ENCODE measurements at places on chromosomes 5 and 9.
A peak's percentile ranks its signal among the peaks of the same experiment; 100 is the strongest.

DNA sequence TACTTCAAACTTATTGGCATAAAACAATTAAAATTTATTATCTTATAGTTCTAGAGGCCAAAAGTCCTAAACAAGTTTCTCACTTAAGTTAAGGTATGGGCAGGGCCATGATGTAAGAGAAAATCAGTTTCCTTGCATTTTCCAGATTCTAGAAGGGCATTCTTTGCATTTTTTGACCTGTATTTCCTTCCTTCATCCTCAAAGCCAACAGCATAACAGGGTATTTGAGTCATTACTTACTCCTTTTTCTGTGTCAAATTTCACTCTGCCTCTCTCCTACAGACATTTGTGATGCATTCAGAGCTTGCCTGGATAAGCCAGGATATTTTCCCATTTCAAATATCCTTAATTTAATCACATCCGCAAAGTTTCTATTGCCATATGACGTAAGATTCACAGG is 1499.0 kb downstream of the EFNA5 start:
- DNase-seq, result no peak

GRCh38 chr9:21294364-21294774 is 10.7 kb downstream of the IFNA5 start:
- no peak for DNase-seq

DNA sequence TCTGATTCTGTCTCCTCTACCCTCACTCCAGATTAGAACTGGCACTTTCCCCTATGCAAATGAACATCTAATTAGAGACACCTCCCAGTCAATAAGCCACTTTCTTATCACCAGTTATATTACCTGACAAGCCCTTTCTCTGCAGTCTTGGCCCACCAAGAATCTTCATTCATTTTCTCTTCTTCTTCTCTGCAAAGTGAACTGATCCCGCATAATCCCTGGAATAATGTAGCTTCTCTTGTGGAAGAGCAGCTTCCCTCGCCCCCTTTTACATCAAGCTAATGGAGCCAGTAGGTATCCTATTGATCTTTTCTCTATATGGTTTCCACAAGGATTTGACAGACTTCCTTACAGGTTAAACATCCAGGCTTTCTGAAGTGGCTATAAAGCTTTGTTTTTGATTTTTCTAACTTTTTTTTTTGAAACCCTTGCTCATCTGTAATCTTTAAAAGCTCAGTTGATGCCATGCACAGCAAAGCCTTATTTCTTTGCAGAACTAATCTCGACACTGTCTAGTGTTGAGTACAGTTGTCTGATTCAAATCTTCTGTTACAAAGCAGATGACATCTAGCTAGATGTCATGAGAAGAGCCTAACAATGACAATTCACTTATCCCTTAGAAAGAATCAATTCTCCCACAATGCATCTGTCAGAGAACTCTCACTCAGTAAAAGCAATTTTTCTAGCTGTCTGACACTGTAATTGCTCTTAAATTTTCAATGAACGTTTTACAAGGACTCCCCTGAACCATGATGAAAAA is 281.4 kb downstream of the ISL1 start:
- no peak for DNase-seq

GRCh38 chr9:137115394-137116026 is 977 bp upstream of the DPP7 start:
- DNase-seq, result no peak

- peak; percentile 42 for DNase-seq
Observed at GRCh38 chr5:67166460-67167285, 29.9 kb downstream of the CD180 start.

DNA sequence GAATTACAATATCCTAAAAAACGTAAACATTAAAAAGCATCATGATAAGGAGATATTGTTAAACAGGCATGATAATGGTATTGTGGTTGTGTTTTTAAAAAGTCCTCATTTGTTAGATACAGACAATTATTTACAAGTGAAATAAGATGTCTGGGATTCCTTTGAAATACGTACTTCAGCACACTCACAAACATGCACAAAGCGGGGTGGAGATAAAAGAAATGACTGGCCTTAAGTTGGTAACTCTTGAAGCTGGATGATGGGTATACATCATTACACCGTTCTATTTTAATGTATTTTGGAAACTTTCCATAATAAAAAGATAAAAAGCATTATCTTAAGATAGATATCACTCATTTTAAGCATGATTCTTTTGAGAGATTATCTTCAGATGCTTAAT is 1.0 kb downstream of the FAM200C start:
- DNase-seq, result no peak

DNA sequence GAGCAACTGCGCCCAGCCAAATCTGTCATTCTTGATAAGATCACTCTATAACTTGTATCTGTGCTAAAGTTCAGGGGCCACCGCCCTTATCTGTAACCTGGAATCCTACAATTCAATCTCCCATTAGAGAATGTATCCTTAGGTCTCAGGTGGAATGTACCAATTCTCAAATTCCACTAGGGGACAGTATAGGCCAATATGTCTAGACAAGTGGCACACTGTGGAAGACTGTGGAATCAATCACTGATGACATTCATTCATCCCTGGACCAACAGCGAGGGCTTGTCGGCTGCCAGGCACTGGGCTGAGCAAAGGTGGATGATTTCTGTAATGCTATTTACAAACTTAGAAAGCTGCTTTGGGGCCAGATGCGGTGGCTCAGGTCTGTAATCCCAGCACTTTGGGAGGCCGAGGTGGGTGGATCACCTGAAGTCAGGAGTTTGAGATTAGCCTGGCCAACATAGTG is 28.7 kb upstream of the MEGF9 start:
- DNase-seq, result no peak

- DNase-seq, result no peak
Observed at GRCh38 chr5:111201705-111202104, 22.5 kb upstream of the CAMK4 start.

- no peak for DNase-seq
Observed at GRCh38 chr9:128081056-128081455, 13.0 kb downstream of the SLC25A25 start.

DNA sequence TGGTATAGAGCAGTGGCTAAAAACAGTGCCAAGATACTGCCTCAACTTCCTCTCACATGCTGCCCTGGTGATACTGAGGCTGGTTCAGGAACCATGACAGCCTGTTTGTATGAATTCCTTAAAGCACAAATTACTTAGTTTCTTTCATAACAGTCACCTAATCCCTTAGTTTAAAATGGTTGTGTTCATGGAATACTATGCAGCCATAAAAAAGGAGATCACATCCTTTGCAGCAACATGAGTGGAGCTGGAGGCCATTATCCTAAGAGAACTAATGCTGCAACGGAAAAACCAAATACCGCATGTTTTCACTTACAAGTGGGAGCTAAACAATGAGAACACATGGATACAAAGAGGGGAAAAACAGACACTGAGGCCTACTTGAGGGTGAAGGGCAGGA is 21.8 kb downstream of the ZFP62 start:
- no peak for DNase-seq

GRCh38 chr9:128587453-128587852 is 35.1 kb downstream of the SPTAN1 start:
- DNase-seq, result no peak

GRCh38 chr5:86447362-86447761 is 170.4 kb upstream of the COX7C start:
- no peak for DNase-seq

- DNase-seq, result no peak
Observed at GRCh38 chr5:16784843-16785791, 151.0 kb downstream of the MYO10 start.

GRCh38 chr5:95918421-95919006 is 43.1 kb downstream of the ELL2 start:
- DNase-seq, result no peak

DNA sequence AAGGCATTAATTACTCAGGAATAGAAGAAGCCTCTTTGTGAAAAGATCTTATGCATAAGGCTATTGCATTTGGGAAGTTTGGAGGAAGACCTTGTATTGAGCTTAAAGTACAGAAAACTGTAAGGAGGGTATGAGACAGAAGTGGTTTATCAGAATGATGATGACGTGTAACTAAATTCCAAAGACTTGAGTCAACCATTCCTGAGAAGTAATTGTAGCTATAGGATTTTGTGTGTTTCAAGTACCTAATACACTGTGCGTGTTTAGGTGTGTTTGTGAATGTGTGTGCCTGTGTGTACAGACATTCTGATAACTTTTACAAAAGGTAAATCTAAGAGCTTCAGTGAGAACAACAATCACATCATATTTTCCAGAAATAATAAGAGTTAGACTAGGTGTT is 46.5 kb upstream of the IRX2 start:
- no peak for DNase-seq

- no peak for DNase-seq
Observed at GRCh38 chr5:131321066-131321465, 57.2 kb downstream of the CDC42SE2 start.

- no peak for DNase-seq
Observed at GRCh38 chr5:120615967-120616645, 152.0 kb downstream of the PRR16 start.

- DNase-seq, result no peak
Observed at GRCh38 chr9:77811832-77812231, 163.7 kb upstream of the GNA14 start.

DNA sequence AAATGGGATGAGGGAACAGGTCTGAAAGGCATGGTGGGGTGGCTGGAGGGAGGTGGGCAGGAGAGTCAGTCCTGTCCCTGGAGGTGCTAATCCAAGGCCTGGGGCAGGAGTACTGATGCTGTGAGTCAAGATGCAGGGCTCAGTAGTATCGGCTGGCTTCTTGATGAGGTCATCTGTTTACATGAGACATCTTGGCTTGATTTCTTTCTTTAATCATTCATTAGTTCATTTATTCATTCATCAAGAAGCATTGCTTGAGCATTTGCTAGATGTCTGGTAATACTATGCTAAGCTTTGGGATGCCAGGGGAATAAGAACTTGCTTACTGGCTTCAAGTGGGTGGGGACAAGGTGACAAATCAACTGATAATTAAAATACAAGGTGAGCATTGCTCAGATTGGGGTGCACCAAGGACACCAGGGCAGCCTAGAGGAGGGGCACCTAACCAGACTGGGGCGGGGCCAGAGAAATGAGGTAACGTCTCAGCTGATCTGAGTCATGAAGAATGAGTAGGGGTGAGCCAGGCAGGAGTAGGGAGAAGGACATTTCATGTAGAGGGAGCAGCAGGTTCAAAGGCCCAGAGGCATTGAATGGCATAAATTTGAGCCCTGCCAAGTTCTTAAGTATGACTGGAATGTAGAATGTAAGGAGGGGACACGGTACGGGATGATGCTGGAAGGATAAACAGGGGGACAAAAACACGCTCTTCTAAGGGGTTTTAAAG is 88.8 kb downstream of the EGFLAM start:
- DNase-seq, result no peak

GRCh38 chr5:97365163-97365845 is 182.3 kb upstream of the RIOK2 start:
- no peak for DNase-seq

DNA sequence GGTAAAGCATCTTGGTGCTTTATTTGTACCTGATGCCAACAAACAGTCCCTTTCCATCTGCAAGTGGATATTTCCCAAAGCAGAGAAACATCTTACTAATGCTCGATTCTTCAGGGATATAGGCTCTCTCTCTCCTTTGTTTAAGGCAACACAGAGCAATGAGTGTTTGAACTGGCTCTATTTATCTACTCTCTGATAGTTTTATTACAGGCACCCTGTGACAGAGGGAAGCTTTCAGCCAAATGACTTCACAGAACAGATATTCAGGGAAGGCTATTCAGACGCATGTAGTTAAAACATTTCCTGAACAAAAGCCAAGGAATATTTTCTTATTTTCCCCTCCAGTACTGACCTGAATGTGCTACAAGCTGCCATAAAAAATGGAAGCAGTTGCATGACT is 141.8 kb downstream of the YIPF5 start:
- no peak for DNase-seq

DNA sequence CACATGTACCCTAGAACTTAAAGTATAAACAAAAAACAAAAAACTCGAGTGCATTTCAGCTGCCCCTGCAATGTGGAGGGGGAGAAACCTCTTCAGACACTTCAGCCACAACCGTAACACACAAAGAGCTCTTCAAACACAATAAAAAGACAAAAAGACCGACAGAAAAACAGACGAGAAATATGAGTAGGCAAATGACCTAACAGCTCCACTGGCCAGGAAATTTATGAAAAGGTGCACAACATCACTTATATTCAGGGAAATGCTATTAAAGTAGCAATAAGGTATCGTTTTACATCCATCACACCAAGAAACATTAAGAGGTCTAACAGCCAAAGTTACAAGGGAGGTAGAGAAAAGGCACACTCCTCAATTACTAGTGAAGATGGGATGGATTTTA is 6.2 kb downstream of the ZBED3 start:
- DNase-seq, result no peak

Data from stimulated activated CD8-positive, alpha-beta memory T cell treated with anti-CD3 and anti-CD28 coated beads, Interleukin-15, amount 100 ng/mL, for 1 hour (primary cell).